ENCODE measurements at places on chromosomes 13 and 19.

DNA sequence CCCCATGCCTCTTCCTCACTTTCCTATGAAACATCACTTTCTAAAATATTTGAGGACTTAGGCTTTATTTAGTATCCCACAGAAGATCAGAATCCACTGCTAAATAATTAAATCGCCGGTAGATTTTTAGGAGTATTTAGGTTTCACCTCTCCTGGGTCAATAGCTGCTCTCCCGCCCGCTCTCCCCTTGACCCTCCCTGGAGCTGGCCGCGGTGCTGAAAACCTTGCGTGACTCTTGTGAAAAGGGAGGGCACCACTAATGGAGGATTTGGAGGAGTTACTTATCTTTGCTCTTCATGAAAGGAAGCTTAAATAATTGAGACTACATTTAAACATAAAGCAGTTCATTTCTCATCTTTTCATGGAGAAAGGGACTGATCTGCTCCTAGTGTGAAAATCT lies 14.1 kb downstream of the POU4F1 start:
- DNase-seq = no peak

DNA sequence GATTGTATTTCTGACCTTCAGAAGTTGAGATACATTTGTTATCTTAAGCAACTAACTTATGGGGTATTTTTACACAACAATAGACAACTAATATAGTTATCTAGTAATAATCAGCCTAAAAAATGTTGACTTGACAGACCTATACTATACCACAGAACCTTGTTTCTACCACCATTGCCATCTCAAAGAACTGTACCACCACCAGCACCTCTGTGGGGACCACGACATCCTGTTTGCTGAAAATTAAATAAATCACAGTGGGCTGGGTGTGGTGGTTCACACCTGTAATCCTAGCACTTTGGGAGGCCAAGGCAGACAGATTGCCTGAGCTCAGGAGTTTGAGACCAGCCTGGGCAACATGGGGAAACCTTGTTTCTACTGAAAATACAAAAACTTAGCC lies 24.0 kb downstream of the TSKS start:
- DNase-seq = no peak

DNA sequence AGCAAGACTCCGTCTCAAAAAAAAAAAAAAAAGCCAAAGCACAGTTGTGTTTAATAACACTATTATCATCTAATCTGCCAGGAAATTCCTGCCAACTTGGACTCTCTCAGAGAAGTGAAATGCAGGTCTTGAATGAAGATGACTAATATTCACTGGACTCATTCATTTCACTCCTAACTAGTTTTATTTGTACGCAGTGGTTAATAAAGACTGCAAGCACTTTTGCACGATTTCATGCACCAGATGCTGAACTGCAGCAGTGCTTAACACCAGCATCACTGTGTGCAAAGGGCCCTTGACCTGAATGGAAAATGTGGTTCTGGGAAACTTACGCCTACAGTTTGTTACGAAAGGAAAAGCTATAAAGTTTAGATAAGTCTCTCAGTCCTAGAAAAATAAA lies 63.3 kb downstream of the DHRS12 start:
- no peak for DNase-seq

DNA sequence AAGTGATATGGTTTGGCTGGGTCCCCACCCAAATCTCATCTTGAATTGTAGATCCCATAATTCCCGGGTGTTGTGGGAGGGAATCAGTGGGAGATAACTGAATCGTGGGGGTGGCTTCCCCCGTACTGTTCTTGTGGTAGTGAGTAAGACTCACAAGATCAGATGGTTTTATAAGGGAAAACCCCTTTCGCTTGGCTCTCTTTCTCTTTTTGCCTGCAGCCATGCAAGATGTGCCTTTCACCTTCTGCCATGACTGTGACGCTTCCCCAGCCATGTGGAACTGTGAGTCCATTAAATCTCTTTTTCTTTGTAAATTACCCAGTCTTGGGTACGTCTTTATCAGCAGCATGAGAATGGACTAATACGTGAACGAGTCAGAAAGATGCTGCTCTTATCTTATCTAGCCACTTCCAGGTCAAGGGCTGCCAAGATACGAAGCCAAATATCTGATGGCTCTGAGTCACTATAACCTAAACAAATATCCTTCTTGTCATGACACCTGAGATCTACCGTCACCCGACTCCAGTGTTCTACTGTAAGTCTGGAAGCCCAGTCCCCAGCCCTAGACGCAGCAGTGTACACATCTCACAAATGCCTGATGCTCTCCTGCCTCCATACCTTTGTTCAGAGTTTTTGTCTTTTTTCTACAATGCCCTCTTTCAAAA lies 45.9 kb downstream of the SLC15A1 start:
- DNase-seq = no peak

- no peak for DNase-seq
Measured at GRCh38 chr19:29448046-29448445, 77.7 kb upstream of the VSTM2B start.

GRCh38 chr19:2271234-2272103 lies 10.5 kb downstream of the PEAK3 start:
- DNase-seq = peak; percentile 33

DNA sequence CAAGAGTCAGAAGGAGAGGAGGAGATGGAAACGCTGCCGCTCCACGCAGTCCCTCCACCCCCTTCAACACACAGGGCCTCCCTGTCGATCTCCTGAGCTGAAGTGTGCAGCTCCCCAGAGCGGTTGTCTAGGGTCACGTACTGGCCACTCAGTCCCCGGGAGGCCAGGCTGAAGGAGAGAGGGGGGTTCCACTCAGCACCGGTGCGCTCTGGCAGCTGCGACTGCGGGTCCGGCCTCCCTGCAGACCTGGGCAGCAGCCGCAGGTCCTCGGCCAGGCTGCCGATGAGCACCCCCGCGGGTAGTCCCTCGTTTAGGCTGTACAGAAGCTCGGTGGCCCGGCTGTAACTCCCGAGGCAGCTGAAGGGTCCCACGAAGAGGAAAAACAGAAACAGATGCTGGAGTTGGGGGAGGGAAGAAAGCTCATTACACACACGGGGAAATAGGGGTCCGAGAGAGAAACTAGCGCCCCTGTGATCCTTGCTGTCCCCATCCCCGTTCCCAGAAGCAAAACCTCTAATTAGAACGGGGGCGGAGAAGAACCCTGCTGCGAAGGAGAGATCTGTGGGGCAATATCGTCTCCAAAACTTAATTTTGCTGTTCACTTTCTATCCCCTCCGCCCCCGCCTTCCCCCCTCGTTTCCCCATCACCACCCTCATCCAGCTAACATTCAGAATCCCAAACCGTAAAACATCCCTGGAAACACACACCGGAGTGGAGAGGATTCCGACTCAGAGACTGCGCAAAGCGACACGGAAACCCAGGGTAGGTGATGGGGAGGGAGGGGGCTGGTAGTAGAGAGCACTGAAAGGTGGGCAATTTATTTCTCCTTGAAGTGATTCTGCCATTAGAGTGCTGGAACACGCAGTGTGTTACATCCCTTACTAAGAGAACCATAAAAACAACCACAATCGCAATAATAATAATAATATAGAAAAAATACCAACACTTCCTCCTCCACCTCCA lies 1.8 kb downstream of the PCDH20 start:
- DNase-seq = no peak

DNA sequence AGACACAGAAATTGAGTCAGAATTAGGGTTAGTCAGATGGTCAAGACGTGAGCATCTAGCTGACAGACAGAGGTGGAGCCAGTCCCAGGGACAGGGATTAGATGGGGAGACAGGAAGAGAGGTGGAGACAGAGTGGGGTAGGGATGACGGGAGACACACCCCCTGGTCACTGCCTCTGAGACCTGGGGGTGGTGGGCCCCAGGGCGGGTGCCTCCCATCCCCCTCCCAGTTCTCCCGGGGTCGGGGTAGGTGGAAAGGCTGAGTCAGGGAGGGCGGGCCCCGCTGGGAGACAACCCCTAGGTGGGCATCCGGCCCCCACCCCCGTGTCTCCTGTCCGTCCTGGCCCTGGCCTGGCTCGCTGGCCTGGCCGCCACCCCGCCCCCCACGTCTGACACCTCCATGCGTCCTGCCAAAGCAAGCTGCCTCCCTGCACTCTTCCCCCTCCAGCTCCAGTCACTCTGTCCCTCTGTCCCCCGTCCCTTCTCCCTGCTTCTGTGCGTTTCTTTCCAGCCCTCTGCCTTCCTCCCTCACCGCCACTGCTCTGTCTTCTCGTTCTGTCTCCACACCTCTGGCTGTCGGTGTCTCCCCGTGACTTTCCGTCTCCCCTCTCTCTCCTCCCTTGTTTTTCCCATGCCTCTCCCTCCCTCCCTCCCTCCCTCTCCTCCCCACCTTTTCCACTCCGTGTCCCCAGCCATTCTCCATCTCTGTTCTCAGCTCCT lies 15.1 kb downstream of the CCDC97 start:
- DNase-seq = no peak

GRCh38 chr13:31697290-31697689 lies 42.0 kb upstream of the RXFP2 start:
- no peak for DNase-seq

DNA sequence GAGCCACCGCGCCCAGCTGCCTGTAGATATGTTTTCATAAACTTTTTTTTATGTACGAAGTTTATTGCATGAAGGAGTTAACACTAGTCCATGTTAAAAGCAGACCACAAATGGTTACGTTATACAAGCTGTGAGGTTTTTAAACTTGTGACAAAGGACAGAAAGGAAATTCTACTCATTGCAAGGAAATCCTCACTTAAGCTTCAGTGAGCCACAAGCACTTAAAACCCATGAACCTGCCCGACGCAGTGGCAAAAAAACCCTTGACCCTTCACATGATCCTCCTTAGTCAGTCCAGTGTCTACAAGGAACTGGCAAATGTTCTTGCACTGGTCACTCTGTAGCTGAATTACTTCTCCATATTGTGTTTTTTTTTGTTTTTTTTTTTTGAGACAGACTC lies 4.2 kb downstream of the MPND start:
- no peak for DNase-seq

GRCh38 chr19:18611327-18612050 lies 1.2 kb upstream of the TMEM59L start:
- no peak for DNase-seq

Data from CD4-positive, alpha-beta T cell treated with Interleukin-17A for 1 hour (primary cell).